DMS153 (cell line): ENCODE measurements at places on chromosomes 2 and 18.

- no peak for DNase-seq
Measured at GRCh38 chr2:28336982-28337627, 55.6 kb upstream of the FOSL2 start.

DNA sequence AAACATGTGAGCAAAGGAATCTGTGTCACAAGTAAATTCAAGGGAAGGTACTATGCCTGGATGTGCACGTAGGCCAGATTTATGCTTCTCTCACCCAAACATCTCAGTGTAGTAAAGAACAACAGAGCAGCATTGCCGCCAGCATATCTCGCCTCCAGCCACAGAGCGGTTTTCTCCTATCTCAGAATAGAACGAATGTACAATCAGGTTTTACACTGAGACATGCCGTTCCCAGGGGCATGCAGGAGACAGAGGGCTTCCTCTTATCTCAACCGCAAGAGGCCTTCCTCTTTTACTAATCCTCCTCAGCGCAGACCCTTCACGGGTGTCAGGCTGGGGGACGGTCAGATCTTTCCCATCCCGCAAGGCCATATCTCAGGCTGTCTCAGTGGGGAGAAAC, 175.3 kb downstream of the RPIA start:
- no peak for DNase-seq

DNA sequence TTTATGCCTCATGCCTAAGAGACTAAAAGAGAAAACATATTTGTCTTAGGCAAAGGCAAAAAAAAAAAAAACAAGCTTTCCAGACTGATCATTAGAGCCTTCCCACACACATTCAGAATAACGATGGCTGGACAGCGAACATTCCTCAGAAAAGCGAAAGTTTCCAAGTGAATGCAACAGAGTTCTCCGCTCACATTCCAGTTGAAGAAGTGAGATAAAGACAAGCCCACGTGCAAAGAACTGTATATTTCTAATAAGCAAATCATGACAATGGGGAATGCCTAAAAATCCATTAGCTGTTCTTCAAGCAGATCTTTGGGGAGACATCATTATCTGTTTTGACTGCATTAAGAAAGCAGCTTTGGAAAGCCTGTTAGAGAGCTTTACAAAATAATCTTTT, 347.9 kb downstream of the METTL4 start:
- DNase-seq: no peak

- DNase-seq: no peak
Measured at GRCh38 chr18:55900380-55900779, 312.4 kb upstream of the TCF4 start.

GRCh38 chr18:54880395-54881105, 52.3 kb downstream of the RAB27B start:
- no peak for DNase-seq

DNA sequence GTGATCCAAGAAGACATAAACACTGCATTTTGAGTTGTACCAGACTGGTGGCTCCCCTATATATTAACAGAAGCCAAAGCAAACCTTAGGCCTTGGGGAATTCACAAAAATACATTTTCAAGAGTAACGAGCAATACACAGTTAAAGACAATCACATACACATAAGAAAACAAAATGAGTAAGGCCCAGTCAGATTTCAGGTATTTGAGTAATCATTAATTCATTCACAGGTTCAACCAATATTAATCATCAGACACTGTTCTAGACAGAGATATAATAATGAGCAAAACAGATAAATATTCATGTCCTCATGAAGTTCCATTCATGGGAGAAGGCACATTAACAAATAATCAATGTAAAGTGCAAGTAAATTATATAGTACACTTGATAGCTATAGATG, 9.6 kb downstream of the STPG4 start:
- DNase-seq: no peak

DNA sequence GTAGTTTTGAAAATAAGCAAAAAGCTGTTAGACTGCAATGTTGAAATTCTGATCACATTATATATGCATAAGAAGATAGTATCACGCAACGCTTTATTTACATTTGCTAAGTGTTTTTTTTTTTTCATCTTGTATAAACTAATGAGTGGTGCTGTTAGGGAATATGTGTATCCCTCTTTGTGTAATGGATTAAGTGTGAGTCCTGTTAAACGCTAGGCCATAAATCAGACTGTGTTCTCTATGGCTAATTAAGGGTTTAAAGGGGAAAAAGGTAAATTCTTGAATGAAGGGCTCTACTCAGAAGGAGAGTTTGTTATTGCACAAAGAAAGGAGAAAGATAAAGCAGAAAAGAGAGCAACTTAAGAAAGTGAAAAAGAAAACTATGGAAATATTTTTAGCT, 4.8 kb upstream of the ASXL3 start:
- peak; percentile 14 for DNase-seq

GRCh38 chr2:231821908-231822307, 35.7 kb downstream of the COPS7B start:
- no peak for DNase-seq

GRCh38 chr2:86323273-86324021, 14.0 kb downstream of the REEP1 start:
- DNase-seq: no peak

- DNase-seq: no peak
Measured at GRCh38 chr2:3430740-3431490, 51.4 kb downstream of the TRAPPC12 start.

- peak; percentile 3 for DNase-seq
Measured at GRCh38 chr2:189203177-189203799, 23.7 kb upstream of the COL5A2 start.

DNA sequence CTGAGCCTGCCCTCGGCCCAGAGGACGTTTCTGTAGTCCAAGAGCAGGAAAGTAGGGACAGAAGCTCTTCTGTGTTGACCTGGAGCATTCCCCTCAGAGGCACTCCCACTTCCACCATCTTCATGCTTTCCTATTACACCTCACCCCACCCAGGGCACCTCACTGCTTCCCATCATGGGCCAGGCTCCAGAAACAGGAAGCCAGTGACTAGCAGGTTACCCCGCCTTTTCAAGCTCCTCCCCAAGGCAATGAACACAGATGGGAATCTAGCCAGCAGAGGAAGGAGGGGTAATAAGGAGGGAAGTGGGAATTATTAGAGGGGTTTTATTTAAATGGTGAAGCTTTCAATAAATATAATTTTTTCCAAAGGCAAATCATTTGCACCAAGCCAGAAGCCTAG, 308.8 kb upstream of the MGAT5 start:
- DNase-seq: no peak

DNA sequence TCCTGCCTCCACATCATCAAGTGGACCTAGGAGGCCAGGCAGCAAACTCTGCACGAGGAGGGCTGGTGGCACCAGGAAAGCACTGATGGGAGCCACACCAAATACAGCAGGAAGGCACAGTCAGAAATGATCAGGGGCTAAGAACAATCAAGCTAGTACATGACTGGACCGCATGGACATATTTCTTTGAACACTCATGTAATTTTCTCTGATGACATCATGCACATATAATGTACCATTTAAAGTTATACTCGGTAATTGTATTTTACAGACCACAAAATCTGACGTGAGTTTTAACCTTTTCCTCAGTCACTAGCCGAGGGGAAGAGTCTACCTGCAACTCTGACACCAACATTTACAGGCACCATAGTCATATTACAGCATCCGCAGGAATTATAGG, 76.7 kb downstream of the XDH start:
- DNase-seq: no peak

GRCh38 chr2:161954103-161954502, 119.9 kb downstream of the DPP4 start:
- no peak for DNase-seq

DNA sequence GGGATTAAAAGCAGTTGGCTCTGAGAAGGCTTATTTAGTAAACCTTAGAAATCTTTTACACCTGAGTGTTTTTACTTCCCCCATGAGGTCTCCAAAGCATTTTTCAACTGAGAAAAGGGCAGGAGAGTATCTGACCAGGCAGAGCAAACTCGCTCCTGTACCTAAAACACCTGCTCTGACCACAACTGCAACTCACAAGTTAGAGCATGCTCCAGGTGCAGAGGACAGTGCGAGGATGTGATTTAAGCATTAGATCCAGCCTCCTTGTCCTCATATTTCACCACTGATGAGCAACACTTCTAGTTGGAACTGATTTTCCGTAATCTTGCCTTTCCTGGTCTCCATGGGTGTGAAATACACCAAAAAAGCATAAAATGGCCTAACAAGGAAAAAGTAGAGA, 34.5 kb upstream of the TBC1D8 start:
- DNase-seq: no peak

DNA sequence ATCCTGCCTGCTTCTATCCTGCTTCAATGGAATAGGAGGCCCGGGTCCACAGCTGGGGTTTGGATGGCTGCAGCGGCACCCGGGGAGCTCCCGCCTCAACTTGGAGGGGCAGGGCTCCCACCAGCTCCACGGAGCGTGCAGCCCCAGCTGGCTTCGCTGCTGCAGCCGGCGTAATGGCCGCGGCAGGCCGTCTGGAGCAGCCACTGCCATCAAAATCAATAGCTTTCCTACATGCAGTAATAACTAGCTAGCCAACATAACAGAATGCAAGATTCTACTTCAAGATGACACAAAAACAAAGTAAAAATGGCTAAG, 154.2 kb upstream of the RMP24 start:
- DNase-seq: no peak

GRCh38 chr18:69518989-69519388, 118.3 kb downstream of the DOK6 start:
- no peak for DNase-seq

GRCh38 chr2:178233428-178233827, 39.1 kb downstream of the OSBPL6 start:
- DNase-seq: no peak

- no peak for DNase-seq
Measured at GRCh38 chr2:42754021-42754775, 9.7 kb downstream of the OXER1 start.

DNA sequence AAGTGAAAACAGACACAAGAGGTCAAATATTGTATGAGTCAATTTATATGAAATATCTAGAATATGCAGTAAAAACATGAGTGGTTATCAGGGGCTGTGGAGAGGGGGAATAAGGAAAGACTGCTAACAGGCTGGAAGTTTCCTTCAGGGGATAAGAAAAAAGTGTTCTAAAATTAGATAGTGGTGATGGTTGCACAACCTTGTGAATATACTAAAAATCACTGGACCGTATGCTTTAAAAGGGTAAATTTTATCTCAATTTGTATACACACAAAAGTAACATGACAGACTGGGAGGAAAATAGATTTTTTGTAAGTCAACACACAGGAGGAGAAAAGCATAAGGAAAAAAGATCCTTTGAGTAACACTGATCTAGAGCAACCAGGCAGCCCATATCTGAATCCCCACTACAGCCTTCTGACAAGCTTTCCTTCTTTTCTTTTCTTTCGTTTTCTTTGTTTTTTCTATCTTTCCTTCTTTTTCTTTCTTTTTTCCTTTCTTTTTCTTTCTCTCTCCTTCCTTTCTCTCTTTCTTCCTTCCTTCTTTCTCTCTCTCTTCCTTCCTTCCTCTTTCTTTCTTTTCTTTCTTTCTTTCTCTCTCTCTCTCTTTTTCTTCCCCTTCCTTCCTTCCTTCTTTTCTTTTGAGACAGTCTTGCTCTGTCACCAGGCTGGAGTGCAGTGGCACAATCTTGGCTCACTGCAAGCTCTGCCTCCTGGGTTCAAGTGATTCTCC, 95.4 kb downstream of the AAK1 start:
- DNase-seq: no peak

DNA sequence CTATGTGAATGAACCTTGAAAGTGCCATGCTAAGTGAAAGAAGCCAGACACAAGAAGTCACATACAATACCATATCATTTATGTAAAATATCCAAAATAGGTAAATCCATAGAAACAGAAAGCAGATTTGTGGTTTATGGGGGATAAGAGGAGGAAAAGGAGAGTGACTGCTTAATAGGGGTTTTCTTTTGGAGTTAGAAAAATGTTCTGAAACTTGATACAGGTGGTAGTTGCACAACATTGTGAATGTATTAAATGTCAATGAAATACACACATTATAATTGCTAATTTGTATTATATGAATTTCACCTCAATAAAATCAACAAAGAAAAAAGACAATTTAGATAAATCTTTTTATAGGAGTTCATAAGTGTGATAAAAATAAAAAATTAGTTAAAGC, 37.1 kb downstream of the MEMO1 start:
- no peak for DNase-seq

DNA sequence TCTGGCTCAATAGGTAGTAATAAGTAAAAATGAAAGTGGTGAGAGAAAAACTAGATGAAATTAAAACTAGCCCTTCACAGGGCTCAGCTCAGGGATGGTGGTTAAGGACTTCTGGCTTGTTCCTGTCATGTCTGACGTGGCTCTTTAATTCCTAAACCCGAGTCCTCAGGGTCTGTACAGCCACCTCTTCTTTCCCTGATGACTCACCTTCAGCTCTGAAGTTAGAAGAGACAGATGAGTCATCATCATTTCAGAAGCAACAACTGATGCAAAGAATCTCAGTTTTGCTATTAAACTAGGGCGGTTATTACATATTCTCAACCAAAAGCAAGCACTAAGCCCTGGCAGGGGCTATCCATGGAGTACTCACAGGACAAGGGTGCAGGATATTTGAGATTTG, 24.0 kb upstream of the ITGB6 start:
- DNase-seq: no peak

- DNase-seq: no peak
Measured at GRCh38 chr2:224155896-224156295, 116.8 kb upstream of the SERPINE2 start.

DNA sequence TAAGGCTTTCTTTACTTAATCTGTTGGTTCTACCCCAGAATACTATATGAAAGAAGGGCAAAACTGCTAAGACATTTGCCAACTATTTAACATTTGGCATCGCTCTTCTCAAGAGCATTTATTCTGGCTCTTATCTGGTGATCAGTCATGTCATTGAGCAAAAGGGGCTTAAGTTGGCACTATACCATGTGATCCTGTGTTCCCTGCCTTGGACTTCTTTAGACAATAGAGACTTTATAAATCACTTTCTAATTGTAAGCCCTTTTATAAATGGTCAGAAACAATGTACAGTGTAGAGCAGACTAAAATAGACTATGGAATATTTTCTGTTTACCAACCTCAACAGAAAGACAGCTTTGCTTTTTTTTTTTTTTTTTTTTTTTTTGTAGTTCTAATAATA, 52.1 kb downstream of the GTF3C3 start:
- no peak for DNase-seq

DNA sequence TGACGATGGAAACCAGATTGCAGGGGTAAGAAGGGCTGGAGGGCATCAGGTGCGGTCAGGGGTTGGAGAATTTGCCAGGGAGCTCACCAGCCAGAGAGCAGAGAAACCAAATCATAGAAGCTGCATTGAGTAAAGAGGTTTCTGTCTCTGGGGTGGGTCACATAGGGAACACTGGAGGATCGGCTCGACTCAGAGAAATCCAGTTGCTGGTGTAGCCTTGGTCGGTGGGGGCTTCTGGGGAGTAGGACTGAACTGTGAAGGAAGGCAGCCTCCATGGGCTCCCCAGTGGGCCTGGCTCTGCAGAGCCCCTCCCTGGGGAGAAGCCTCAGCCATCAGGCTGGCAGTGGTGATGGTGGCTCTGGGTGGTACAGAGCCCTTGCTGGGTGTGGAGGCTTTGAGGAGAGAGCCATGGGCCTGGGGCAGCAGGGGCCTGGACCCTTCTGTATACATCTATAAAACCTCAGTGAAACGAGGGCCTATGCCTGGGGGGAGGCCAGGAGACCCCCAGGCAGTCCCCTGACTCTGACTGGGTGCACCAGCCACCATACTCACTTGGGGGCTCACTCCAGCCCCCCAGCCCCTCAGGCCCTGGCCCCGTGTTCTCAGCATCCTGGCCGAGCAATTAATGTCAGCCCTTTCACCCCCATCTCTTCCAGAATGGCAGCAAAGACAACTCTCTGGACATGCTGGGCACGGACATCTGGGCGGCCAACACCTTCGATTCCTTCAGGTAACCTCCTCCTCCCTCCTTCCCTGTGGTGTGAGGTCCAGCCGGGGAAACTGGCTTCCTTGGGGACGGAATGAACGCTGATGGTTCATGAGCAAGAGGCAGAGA, 124.5 kb downstream of the CTIF start:
- no peak for DNase-seq
